Naive thymus-derived CD4-positive, alpha-beta T cell (primary cell): ENCODE measurements at places on chromosomes 13 and 19. TPM values are rescaled to one million over a fixed set of nuclear protein-coding genes. Genes with fewer than 3 reads are reported as not detected.

- DNase-seq: no peak
Measured at GRCh38 chr19:41784743-41785142, 11.6 kb upstream of the CEACAM3 start.

DNA sequence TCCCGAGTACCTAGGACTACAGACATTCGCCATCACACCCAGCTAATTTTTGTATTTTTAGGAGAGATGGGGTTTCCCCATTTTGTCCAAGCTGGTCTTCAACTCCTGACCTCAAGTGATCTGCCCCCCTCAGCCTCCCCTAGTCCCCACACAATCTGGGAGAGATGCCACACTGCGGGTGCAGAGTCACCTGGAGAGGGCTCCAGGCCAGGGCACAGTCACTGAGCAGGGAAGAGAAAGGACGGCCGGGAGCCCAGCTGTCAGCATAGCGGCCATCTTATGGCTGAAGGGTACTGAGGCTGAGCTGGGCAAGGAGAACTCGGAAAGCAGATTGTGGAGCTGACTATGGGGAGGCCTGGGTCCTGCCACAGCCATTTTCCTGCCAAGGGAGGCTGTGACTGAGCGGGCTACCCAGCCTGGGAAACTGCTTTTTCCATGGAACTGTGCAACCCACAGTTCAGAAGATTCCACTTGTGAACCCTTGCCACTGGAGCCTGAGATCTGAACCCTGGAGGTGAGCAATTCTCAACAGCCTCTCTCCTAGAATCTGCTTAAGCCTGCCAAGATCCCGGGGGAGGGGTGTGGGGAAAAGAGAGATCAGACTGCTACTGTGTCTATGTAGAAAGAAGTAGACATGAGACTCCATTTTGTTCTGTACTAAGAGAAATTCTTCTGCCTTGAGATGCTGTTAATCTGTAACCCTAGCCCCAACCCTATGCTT is 109.2 kb downstream of the ZNF486 start:
- DNase-seq: no peak

DNA sequence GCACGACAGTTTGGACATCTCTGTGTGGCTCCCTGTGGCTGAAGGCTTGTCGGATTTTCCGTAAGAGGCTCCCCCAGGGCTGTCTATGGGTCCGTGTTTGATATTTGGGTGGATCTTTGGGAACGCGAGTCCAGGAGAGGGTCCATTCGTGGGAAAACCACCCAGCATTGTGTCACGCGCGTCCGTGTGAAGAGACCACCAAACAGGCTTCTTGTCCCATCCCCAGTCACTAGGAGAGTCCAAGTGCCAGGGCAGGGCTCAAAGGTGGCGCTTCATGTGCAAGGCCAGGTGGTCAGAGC is 2.4 kb downstream of the KLF1 start:
- DNase-seq: no peak

DNA sequence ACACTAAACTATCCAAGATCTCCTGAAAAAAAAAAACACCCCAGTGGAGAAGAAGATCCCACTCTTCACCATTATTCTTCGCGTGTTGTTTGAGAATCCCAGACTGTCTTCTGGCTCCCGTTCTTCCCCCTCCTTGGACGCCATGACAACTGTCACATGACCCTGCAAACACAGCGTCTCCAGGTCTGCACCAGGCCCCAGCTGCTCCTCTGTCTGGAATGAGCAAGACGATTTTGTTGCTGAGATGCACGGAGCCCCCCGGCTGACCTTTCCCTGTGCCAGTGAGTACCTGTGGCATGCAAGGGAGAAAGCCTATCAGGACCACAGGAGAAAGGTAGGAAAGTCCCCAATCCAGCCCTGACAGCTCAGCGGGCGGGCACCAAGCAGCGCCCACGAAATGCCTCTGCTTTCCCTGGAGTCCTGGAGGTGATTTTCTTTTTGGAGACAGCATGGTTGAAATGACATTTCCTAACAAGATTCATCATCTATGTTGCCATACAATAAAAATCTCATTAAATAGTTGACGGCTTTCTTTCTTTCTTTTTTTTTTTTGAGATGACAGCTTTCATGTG is at the start of gene CFAP97D2:
CFAP97D2 (plus strand) TSS at position 171 of the 572 bp plus-strand sequence; CDS start at position 245, 74 bp downstream.
- DNase-seq: no peak

DNA sequence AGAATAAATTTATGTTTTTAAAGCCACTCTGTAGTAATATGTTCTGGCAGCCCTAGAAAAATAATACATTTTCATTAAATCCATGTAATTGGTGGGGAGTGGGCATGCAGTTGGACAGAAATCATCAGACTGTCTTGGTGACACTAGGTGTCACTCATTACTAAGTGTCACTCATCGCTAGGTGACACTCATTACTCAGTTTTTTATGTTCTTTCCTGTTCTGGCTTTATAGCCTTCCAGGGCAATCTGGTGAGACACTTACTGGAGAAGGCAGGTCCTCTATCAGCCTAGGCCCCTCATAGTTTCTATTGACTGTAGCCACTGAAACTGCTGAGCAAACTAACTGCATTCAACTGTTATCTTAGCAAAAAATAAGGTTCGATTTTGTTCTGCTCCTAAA is 542.1 kb downstream of the SLITRK1 start:
- DNase-seq: no peak

DNA sequence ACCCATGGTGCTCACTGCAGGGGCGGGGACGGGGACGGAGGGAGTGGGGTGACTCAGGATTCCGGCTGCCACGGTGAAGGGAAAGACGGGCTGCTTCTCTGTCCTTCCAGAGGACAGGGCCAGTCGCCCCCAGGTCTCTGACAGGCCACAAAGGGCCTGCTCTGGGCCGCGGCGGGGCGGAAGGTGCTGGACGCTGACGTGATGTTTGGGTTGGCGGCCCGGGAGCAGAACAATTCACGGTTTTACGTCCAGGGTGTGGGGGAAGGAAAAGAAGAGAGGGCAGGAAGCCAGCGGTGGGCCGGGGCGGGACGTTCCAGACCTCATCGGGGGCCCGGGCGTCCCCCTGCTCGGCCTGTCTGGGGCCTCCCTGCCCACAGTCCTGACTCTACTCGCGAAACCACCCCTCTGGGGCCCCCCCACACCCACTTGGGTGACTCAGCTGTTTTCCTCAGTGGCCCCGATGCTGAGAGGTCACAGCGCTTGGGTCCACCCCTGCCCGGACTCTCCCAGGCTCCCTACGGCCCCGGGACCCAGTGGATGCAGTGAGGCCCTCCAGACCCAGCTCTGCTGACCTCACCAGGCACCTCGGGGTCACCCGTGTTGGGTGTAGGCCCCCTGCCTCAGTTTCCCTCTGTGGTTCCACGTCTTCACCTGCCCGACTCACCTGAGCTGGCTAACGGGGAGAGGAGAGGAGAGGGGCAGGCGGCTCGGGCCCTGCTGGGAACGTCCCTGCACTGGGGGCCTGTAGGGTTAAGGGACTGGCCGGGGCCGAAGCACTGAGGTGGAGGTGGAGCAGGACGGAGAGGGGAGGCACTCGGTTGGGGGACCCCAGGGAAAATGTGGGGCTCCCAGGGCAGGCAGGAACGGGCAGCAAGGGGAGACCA is 29.2 kb downstream of the PIP5K1C start:
- DNase-seq: no peak

The TSSK6 gene
- 9.9 TPM for total RNA-seq

The EML2 gene
- 118 and 128 TPM in 2 replicates for total RNA-seq

The RTBDN gene
- total RNA-seq: not detected

The ZNF77 gene
- 3.7 TPM for total RNA-seq
